ENCODE measurements at places on chromosomes 3 and 15.
A peak's percentile ranks its signal among the peaks of the same experiment; 100 is the strongest.

DNA sequence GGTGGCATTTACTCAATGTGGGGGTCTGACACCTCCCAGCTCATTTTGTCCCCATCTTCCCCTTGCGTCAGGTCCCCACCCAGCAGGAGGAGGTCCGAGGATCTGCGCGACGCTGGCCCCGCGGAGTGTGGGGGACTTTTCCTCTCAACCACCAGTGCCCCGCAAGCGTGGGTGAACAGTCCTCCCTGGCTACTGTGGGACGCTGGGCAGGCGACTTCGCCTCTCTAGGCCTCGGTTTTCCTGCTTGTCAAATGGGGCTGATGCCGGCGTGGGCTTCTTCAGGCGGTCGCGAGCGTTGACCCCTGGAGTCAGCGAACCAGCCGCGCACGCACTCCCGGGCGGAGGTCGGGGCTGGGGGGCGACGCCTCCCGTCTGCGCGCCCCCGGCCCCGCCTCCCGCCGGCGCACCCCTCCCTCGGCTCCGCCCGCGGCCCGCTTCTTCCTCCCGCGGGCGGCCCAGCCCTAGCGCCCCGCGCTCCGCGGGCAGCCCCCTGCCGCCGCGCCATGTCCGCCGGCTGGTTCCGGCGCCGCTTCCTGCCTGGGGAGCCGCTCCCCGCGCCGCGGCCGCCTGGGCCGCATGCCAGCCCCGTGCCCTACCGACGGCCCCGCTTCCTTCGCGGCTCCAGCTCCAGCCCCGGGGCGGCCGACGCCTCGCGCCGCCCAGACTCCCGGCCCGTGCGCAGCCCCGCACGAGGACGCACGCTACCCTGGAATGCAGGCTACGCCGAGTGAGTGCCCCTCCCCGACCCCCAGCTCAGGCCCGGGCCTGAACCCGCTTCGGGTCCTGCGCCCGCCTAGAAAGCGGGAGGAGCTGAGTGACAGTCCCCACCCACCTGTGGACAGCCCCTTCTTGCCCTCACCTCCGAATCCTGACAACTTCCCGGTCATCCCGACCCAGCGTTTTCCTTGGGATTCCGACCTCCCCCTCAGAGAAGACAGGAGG lies at the start of gene PPM1M:
Gene PPM1M, plus strand, starts transcription at position 438 of the 942 bp plus-strand sequence. Its CDS starts 66 bp downstream, at position 504.
- DNase-seq, result peak; percentile 59

DNA sequence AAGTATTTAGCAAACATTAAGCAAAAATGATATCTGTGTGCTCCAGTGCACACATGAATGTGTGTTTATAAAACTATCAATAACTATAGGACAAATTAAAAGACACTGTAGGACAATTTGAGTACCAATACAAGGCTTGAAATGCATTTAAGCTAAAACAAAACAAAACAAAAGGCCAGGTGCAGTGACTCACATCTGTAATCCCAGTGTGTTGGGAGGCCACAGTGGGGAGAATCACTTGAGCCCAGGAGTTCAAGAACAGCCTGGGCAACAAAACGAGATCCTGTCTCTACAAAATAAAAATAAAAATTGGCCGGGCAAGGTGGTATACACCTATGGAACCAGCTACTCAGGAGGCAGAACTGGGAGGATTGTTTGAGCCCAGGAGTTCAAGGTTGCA lies 50.7 kb downstream of the CSNK1G1 start:
- no peak for DNase-seq

DNA sequence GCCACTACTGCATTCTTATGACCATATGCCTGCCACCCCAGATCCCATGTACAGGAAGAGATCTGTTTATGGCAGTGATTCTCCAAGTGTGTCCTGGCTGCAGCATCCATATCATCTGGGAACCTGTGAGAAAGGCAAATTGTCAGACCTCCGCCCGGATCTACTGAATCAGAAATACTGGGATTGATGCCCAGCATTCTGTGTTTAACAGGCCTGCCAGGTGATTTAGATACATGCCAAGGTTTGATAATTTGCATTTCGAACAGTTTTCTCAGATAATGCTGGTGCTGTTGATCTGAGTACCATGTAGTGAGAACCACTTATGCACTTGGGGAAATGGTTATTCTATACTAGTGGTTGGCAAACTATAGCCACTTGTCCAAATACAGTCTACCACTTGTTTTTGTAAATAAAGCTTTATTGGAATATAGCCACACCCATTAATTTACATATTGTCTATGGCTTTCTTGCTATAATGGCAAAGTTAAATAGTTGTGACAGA lies 165.4 kb downstream of the SSR3 start:
- no peak for DNase-seq

DNA sequence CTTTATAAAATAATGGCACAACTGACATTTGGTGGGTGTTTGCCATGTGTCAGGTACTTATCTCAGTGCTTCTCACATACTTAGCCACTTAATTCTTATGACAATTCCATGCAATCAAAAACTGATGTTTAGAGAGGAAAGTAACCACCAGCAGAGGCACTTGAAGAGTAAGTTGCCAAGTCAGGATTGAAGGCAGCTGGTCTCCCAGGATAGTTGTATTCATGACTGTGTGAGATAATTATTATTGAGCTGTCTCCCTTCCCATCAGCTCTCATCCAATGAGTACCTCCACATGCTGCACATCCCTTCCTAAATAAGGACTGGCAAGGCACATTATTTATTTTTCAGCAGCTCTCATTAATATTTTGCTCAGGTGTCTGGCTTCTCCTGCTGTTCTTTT lies 4.8 kb downstream of the VEPH1 start:
- DNase-seq, result no peak

- DNase-seq, result no peak
These were observed 18.8 kb upstream of the IGF2BP2 start for GRCh38 chr3:185843635-185844034.

GRCh38 chr3:125194849-125195601 lies 17.5 kb downstream of the SLC12A8 start:
- DNase-seq, result no peak

DNA sequence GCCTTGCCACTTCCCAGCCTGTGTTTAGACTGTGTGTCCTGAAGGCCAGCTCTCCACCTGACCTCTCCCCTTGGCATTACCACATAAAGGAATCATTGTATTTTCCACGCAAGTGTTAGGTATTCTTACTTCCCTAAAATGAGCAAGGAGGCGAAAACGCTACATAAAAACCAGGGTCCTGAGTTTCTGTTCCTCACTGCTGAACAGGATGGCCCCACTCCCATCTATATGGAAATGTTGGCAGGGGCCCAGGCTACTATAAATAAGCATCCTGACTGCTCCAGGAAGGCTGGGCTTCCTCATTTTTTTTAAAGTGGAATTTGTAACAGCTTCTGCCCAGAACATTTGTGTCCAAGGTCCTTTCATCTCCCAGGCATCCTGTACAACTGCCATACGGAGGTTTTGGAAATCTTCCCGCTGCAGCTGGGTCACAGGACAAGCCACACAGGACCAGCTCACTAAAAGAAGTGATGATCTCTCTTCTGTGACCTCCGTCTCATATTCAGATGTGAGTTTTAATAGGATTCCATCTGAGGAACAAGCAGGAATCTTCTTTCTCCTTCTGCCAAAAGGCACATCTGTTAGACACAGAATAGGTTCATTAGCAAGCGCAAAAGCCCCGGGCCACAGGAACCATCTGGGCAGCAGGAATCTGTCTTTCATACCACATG lies 56.4 kb upstream of the LIMD1 start:
- no peak for DNase-seq

- DNase-seq, result no peak
These were observed 351.4 kb upstream of the KCNMB2 start for GRCh38 chr3:178184833-178185232.

DNA sequence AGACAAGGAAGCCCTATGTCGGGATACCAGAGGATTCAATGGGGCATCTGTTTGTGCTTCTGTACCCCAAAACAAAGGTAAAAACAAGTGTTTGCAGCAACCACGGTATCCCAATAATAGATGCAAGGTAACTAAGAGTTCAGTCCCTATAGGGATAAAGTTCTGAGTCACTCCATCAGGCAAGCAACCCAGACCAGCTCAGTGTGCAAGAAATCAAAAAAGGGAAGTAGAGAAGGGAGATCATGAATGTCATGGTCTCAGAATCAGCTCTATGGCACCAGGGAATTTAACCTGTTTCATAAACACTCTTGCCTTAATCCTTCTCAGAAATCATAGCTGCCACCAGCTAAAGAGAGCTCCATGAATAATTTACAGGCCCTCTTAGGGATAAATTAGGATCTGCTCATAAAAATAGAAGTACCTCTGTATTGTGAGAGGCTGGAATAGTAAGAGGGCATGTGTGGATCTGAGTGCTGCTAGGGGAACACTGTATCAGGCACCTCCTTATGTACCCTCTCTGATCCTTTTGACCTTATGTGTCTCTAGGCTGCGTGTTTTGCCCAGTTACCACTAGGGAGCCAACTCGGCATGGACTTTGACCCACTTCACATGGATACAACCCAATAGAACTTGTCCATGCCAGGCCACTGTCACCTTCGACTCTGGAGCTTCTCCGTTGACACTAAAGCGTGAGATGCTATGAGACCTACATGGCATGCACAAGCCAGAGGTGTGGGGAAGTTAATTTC lies 754.6 kb downstream of the AGBL1 start:
- no peak for DNase-seq

GRCh38 chr15:86425746-86426145 lies 346.1 kb downstream of the AGBL1 start:
- DNase-seq, result no peak

- no peak for DNase-seq
These were observed 1028.6 kb downstream of the MCTP2 start for GRCh38 chr15:95259965-95260364.

GRCh38 chr3:86785386-86785785 lies 205.6 kb downstream of the VGLL3 start:
- DNase-seq, result no peak

DNA sequence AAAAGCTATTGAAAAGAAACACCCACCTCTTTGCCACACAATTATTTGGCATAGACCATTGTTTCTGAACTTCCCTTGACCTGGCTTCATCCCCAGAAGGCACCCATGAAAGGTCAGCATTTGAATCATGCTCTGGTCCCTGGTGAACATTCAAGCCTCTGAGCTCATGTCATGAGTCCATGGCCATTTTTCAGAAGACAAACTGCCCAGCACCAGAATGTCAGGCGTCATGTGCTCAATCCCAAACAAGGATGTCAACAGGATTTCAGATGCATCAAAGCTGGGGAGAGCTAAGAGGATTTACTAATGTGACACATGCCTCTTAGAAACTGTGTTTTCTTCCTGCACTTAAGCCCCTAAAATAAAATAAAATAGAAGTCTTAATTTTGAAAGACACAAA lies 41.3 kb downstream of the TMED3 start:
- no peak for DNase-seq

GRCh38 chr3:131485119-131485518 lies 17.7 kb downstream of the MRPL3 start:
- DNase-seq, result no peak

- no peak for DNase-seq
These were observed 121.3 kb upstream of the CHL1 start for GRCh38 chr3:75260-75659.

GRCh38 chr3:131903988-131904415 lies 130.8 kb downstream of the CPNE4 start:
- no peak for DNase-seq

DNA sequence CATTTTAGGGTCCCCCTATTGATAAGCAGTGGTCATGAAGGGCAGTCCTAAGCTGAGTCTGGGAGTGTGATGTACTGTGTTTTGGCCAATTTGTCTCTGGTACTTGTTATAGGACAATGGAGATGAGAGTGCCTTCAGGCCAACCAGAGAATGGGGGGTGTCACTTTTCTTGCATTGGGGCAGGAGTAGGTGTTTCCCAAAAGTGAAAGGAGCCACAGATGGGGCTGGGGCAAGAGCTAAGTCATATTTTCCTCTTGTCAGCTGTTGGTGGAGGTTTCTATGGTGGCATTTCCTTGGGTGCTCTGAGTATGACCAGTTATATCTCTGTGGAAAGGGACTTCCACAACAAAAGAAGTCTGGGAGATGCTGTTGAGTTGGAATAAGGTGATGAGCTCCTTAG lies 24.7 kb upstream of the BSN start:
- no peak for DNase-seq

DNA sequence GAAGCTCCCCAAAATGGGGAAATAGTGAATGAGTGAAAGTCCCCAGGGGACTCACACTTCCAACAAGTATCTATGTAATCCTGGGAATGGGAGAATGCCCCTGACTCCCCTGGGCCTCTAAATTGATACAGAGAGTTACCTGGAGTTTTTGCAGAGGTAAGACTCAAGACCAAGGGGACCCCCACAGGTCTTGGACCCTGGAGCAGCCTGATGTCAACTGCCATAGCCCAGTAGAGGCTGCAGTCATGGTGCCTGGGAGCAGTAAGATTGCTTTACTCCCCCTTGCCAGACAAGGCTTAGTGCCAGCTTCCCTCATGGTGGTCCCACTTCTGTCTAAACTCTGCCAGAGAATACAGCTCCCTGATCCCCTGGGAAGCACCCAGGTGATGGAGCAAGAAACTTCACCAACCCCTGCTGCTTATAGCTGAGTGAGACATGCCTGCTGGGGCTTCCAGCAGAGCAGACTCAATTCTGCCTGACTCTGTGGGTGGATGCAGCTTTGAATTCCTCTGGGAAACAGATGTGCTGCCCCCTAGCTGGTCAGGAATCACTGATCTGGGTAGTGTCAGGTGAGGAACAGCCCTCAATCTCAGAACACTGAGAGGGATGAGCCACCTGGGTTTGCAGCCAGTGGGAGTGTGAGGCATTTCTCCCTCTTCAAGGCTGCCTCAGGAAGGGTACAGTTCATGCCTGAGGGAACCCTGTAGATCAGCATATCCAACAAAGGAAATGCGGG lies 485.9 kb downstream of the NSUN3 start:
- no peak for DNase-seq

DNA sequence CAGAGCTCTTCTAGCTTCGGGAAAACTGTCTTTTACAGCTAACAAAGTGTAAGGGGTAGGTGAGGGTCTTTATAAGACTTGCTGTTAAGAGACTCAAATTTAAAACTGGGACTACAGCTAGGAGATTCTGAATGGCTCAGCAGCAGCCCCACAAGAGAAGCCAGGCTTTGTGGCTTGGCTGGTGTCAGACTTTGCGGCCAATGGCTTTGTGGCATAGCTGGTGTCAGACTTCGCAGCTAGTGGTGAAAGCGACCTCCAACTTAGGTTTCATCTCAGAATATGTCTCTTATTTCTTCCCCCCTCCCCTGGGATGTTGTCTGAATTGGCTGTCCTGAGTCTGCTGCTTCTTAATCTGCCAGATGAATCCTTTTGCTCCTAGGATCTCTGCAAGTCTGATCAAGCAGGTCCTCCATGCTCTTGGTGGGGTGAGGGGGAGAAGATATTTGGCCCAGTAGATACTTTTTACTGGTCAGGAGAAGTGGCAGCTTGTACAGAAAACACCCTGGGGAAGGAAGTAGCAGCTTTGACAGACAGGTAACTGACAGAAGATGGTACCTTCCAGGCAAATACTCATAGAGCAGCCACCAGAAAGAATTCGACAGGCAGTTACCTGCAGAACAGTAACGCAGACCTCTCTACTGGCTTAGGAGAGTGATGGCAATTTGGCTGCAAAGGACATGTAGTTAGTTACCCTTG lies 8.4 kb downstream of the BOC start:
- no peak for DNase-seq

- no peak for DNase-seq
These were observed 11.4 kb downstream of the MAN2A2 start for GRCh38 chr15:90914305-90915080.

GRCh38 chr15:85636351-85636750 lies 158.4 kb downstream of the KLHL25 start:
- no peak for DNase-seq

- no peak for DNase-seq
These were observed 35.7 kb upstream of the PCSK6 start for GRCh38 chr15:101525087-101525669.

Data from activated naive CD4-positive, alpha-beta T cell (primary cell).